Daoy (cell line): ENCODE measurements at places on chromosomes 7 and 10. TPM values are rescaled to one million over a fixed set of nuclear protein-coding genes. Genes with fewer than 3 reads are reported as not detected.

DNA sequence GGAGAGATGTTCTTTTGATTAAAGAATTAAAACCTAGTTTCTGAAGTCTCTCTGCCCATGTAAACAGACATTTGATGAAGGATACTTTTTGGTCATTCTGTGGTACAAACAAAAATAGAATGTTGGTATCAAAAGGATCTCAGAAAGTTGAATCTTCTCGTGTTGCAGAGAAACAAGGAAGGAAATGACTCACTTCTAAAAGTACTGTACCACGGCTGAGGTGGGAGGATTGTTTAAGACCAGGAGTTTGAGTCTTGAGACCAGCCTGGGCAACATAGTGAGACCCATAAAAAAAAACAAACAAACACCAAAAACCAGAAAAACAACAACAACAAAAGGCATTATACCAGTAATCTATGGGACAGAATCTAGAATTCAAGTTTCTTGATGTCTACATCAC lies 69.7 kb downstream of the PRSS58 start:
- DNase-seq: peak; percentile 42

DNA sequence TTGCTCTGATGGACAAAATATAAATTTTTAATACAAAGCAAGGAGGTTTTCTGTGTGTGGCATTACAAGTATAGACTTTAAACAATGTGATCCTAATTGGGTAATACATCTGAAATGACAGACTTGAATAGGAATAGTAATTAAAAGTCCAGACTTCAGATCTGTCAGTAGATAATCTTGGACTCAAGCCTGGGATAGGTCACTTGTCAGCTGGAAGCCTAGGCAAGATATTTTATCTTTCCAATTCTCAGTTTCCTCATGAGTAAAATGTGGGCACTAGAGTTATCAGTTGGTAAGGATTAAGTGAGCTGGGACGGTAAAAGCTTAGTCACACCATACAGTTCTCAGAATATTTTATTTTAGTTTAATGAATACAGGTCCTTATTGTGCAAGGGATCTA lies 10.4 kb upstream of the ZMYND11 start:
- no peak for DNase-seq

- no peak for DNase-seq
Observed at GRCh38 chr7:88452646-88453045, 146.0 kb upstream of the STEAP4 start.

DNA sequence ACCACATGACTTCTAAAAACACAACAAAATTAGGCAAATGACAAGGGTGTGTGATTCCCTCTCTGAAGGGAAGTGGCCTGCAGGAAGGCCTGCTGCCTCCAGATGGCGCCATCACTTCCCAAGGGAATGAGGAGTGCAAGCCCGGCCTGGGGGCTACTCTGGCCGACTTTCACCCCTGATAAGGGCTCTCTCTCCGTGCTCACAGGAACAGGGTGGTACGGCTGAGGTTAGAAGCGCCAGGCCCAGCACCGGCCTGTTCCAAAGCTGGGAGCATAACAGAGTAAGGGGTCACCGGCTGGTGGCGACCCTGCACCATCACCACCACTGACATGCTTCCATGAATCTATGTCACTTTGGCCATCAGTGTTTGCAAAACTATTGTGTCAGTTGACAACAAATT lies 13.1 kb downstream of the RBP3 start:
- peak; percentile 47 for DNase-seq

DNA sequence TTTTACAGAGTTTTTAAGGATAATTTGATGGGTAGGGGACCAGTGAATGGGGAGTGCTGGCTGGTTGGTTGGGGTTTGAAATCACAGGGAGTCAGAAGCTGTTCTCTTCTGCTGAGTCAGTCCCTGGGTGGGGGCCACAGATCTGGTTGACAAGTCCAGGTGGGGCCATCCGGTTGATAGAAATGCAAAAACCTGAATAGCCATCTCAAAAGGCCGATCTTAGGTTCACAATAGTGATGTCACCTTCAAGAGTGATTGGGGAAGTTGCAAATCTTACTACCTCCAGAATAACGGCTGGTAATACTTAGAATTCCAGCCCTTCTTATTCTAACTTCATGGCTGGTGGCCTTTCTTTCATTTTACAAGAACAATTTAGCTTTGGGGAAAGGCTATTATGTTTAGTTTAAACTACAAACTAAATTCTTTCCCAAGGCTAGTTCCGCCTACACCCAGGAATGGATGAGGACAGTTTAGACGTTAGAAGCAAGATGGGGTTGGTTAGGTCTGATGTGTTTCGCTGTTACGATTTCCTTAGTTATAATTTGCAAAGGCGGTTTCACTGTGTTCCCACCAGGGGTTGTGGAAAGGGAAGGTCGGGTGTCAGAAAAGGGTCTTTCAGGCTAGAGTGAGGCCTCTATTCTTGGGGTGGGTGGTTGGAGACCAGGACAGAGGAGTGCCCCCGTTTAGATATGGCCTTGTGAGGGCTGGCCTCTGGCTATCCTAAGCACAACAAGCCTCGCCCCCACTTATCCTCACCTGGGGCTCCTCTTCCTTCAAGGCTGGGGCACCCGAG lies 27.4 kb downstream of the IFT22 start:
- no peak for DNase-seq

- no peak for DNase-seq
Observed at GRCh38 chr10:31625566-31625965, 303.1 kb downstream of the ARHGAP12 start.

The ITPRID1 gene
- total RNA-seq: not detected in 2 replicates

The CYP2C19 gene
- not detected in 2 replicates for total RNA-seq
